ENCODE measurements at places on chromosomes 1 and 21.

GRCh38 chr1:178543290-178543607, 30.3 kb downstream of the TEX35 start:
- DNase-seq = no peak

GRCh38 chr1:167490765-167491164, 27.6 kb downstream of the CD247 start:
- no peak for DNase-seq

- no peak for DNase-seq
Measured at GRCh38 chr1:229190057-229190575, 80.8 kb upstream of the RAB4A start.

GRCh38 chr21:43936247-43936967, 71.4 kb downstream of the AGPAT3 start:
- no peak for DNase-seq

DNA sequence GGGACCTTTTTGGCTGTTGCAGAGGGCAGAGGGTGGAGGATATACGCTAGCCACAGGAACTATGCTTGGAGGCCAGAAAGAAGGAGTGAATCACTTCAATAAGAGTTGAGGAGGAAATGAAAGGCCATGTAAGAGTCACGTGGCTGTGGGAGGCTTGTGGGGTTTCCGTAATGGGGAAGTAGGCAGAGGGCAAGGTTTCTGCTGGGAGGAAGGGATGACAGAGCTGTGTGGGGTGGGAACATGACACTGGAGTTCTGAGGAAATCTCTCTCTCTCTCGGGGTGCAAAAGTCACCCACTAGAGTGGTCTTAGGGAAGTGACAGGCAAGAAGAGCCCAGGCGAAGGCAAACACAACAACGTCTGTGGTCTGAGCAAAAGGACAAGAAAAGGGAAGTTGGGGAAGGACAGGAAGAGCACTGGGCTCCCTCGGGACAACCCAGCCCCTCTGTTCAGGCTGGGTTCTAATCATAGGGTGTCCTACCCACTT, 3.9 kb upstream of the CD1C start:
- no peak for DNase-seq

- no peak for DNase-seq
Measured at GRCh38 chr1:70075761-70076160, 129.6 kb downstream of the LRRC40 start.

DNA sequence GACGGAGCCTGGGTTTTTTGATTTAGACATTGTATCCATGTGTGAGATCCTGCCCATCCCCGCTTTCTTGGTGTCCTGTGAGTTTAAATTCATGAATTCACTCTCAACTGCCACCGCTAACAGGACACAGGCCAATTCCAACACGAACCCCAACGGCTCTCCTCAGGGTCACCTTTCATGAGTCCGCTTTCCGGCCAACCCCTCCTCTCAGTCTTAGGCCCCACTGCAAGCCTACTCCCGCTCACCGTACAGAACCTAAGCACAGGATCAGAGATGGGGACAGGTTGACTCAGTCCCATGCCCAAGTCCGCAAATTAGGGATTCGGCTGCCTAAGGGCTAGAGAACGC, 238 bp upstream of the SCP2 start:
- DNase-seq = no peak

DNA sequence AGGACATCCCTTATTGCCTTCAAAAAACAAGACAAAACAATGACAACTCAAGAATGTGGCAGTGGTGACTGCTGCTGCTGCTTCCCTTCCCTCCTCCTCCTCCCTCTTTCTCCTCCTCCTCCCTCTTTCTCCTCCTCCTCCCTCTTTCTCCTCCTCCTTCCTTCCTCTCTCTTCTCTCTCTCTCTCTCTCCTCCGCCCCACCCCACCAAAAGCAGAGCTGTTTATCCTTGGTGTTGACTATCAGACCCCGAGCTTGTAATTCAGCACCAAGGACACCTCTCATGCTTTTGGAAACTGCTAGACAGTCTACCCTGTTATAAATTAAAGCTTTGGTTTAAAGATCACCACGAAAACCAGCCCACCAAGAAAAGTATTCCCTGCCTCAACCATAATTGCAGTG, 72.4 kb upstream of the IFNAR2 start:
- DNase-seq = no peak

DNA sequence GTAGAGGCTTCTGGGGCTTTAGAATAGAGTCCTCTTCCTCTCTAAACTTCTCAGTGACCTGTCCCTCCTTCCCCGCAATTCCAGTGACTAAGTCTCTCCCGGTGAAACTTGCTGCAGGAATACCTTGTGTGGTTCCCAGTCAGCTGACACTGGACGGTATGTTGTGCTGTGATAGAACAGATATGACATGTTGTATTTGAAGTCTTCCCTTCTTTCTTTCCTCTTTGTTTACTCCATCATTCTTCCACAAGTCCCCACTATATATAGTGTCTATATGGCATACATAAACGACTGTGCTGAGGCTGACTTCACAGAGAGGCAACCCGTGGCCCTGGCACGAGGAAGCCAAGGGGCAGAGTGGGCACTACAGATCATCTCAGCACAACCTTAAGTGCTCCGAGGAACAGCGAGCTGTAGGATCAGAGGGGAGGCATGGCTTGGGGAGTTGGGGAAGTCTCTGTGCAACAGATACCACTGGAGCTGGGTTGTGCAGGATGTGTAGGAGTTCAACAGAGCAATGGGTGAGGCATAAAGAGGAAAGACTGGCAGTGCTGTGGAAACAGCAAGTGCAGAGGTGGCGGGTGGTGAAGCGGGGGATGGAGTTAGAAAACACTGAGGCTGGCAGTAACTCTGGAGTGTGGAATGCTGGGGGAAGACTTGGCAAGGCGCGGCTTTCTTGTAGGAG, 237.8 kb downstream of the TRABD2B start:
- no peak for DNase-seq

DNA sequence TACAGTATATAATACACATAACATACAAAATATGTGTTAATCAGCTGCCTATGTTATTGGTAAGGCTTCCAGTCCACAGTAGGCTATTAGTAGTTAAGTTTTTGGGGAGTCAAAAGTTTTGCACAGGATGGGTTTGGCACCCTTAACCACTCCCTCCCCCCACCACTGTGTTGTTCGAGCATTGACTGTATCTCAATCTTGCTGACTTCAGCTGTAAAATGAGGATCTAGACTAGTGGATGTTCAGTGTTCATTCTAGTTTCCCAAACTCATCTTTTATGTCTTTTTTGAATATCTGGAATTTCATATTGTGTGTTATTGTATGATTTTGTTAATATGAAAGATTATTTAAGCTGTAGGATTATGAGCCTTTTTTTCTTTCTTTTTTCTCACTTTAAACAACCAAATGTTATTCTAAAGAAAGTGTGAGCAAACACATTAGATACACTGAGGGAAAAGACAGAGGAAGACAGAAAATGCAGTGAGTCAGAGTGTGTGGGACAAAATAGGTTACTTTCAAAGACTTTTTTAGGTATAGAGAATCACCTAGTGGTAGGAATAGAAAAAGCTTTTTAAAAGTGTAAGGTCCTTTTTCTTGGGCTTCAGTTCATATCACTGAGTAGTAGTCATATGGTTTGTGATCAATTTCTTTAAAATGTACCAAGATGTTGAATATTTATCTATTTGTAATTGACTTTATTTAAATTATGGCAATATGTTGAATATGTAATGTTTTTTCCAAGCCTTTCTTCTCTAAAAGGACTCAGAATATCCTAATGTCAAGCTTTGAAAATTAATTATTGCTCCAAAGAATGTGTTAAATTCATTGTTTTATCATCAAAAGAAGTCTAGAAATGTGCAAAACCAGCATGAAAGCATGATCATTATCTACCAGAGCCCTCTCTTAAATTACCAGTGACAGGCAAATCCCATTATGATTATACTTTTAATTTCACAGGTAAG, 17.9 kb upstream of the CENPF start:
- peak; percentile 40 for DNase-seq

GRCh38 chr1:167797015-167797414, 75.2 kb downstream of the MPZL1 start:
- peak; percentile 96 for DNase-seq

- no peak for DNase-seq
Measured at GRCh38 chr1:186033847-186034271, 299.7 kb downstream of the HMCN1 start.

- no peak for DNase-seq
Measured at GRCh38 chr1:46248122-46248920, 758 bp downstream of the RAD54L start.

DNA sequence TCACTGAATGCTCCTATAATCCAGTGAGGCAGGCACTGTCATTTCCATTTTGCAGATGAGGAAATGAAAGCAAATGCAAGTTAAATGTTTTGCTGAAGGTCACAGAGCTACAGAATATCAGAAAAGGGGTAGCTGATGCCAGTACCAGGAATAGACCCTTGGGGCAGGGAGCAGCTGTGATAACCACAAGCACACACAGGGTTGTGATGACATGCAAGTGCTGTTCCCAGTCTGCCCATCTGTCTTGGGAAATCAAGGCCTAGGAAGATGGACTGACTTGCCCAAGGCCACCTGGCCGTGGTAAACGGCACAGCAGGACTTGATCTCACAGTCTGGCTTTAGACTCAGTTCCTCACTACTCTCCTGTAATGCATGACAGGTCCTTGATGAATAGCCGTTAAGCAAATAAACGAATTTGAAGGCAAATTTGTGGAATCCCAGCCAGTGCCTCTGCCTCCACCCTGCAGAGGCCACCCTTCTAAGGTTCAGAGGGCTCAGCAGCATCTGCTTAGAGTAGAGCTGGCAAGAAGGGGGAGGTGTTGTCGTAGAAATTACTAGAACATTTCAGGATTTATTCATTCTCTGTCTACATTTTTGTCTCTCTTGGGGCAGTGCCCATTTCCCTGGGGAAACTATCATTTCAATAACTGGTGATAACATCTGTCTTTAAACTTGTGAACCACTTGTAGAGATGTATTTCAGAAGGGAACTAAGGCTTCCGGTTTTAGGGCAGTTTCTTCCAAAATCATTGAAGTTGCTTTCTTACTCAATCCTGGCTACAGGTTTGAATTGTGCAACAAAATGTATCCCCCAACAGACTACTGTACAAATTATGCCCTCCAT, 53.2 kb upstream of the MRPS6 start:
- no peak for DNase-seq

- DNase-seq = no peak
Measured at GRCh38 chr1:242212401-242212800, 213.5 kb upstream of the MAP1LC3C start.

- DNase-seq = no peak
Measured at GRCh38 chr1:94549706-94550105, 8.1 kb upstream of the F3 start.

DNA sequence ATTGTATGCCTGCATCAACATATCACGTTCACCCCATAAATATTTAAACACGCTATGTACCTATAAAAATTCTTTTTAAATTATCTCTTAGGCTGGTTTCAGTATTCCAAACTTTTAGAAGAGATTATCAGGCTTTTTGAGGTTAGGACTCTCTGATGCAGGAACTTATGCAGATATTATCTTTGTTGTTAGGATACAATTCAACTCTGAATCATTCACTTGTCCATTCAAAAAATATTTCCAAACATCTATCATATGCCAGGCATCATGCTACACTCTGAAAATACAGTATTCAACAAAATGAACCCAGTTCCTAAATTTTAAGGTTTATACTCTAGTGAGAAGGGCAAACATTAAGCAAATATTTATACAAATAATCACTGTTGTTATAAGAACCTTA, 40.5 kb downstream of the ASH1L start:
- no peak for DNase-seq

DNA sequence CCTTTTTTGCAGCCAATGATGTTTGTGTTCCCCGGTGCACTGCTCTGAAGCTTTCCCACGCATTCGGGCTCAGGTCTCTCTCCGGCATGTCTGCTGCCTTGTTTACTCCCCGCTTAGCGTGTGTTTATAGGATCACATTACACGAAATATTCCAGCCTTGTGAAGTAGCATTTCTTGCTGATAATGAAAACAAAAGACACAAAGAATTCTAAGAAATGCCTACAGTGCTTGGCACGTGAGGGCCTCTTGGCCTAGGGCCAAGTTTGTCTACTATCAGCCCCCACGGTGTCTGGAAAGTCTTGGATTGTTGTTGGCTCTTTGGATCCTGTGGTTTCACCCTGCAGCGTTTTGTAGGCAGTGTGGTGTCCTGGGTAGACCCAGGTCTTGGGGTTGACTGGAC, 11.2 kb upstream of the GSTM4 start:
- no peak for DNase-seq

DNA sequence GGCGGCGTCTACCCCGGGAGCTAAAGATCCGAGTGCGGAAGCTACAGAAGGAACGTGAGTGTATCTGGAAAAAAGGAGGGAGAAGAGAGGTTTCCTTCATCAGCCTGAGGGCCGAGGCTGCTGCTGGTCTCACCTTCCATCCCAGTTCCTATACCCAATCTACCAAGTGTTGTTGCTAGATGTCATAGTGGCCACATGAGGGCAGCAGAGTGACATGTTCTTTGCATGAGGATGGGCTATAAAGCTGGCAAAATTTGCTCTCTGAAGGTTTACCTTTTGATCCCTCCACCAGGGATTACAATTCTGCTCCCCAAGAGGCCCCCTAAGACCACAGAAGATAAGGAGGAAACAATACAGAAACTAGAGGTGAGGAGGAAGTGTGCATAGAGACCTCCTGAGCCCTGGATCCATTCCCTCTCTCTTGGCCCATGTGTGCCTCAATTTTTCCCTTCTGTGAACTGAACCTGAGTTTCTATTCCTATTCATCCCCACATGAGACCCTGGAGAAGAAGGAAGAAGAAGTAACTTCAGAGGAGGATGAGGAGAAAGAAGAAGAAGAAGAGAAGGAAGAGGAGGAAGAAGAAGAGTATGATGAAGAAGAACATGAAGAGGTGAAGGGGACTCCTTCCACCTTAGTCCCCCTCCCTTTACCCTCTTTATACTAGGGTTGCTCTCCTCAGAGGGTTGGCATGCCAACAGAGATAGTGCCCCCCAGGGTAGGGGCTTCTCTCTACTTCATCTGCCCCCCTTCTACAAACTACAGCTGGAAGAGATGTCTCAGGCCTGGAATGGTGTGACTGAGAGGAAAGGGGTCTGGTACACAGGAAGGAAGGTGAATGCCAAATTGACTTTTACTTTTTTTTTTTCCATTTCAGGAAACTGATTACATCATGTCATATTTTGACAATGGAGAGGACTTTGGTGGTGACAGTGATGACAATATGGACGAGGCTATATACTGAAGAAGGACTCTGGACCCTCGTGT, 13.3 kb downstream of the POLR3GL start:
- peak; percentile 58 for DNase-seq
